ENCODE measurements at places on chromosomes 12 and 14.

- DNase-seq: no peak
Observed at GRCh38 chr14:104657563-104658324, 31.7 kb upstream of the INF2 start.

DNA sequence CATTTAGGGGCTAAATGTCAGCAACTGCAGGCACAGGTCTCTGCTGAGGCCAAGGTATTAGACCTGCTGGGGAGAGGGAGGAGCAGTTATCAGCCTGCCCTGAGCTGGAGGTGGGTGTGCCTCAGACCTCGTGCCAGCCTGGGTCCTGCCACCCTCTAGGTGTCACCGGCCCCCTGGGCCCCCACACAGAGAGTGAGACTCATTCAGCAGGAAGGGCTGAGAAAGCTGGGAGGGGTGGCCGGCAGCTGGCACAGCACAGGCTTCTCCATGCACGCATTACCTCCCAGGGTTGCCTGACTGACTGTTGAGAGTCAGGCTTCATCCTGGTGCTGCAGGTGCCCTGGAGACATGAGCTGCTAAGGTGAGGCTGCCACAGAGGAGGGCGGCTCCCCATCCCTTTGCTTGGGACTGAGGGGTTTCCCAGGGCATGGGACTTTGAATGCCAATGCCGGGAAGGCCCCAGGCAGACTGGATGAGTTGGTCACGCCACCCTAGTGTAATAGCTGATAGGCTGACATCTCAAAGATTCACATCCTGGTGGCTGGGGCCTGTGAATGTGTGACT, 75.3 kb upstream of the C14orf180 start:
- DNase-seq: peak; percentile 36

- no peak for DNase-seq
Observed at GRCh38 chr14:95695051-95695450, 8.8 kb downstream of the TCL1B start.

DNA sequence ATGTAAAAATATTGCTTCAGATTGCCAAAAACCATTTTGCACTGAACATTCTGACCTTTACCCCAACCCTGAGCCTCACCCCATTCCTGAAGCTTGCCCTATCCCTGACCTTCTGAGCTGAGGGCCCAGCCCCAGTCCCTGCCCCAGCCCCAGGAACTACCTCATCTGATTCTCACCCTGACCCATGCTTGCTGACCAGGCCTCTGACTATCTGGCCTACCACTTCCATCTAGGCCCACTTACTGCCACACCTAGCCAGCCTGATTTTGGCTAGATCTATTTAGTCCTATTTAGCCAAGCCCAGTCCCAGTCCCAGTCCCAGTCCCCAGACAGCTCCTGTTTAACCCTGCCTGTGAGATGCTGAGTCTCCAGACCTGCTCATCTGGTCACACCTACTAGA, 33.6 kb downstream of the OR10P1 start:
- no peak for DNase-seq

- no peak for DNase-seq
Observed at GRCh38 chr14:68148763-68149162, 329.2 kb downstream of the RAD51B start.

GRCh38 chr14:65128096-65128495, 25.8 kb upstream of the MAX start:
- DNase-seq: no peak

DNA sequence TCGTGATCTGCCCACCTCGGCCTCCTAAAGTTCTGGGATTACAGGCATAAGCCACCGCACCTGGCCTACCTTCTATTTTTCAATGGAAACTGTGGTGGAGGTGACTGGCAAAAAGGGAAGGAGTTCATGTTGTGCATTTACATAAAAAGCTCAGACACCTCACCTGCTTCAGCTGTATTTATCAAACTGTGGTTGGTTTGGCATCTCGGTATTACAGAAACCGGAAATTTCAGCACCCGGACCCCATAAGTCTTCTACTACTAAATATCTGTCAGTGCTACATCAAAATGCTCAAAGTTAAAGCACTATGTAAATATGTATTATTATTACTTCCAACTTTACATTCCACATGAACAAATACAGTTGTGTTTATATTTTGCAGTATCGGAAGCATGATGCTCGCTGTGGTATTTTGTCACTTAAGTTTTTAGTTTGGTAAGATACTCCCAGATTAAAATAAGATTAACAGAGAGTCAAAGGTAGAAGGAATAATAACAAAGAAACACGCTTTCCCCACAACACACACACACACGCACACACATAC, 95.4 kb downstream of the ITPR2 start:
- no peak for DNase-seq
